ENCODE measurements at places on chromosomes 2 and 18. TPM values are rescaled to one million over a fixed set of nuclear protein-coding genes. Genes with fewer than 3 reads are reported as not detected.

Gene ZFP36L2
- polyA plus RNA-seq: 17.3 TPM

Gene SLC5A7
- not detected for polyA plus RNA-seq

Gene VRK2
- 19.4 TPM for polyA plus RNA-seq

Gene STK39
- 14.1 TPM for polyA plus RNA-seq

Gene ATP6V1C2
- 0.08 TPM for polyA plus RNA-seq

Gene TMEM247
- not detected for polyA plus RNA-seq

Gene TMEM182
- 5.3 TPM for polyA plus RNA-seq

Gene CRYBA2
- not detected for polyA plus RNA-seq

Gene OTOF
- polyA plus RNA-seq: 0.05 TPM

Gene NEURL3
- polyA plus RNA-seq: 0.51 TPM

Gene GLI2
- 12.5 TPM for polyA plus RNA-seq

Gene NETO1
- not detected for polyA plus RNA-seq

Gene LDLRAD4
- 4.6 TPM for polyA plus RNA-seq

Gene CHRNA1
- not detected for polyA plus RNA-seq

Gene BCL2L11
- polyA plus RNA-seq: 14.5 TPM

Gene RBFA
- 34.2 TPM for polyA plus RNA-seq

Gene TFCP2L1
- polyA plus RNA-seq: 1.3 TPM

Gene PCGF1
- polyA plus RNA-seq: 32.2 TPM

Gene NT5DC4
- not detected for polyA plus RNA-seq

All from A549 (cell line).